ENCODE measurements at places on chromosomes 4 and X. TPM values are rescaled to one million over a fixed set of nuclear protein-coding genes. Genes with fewer than 3 reads are reported as not detected.

DNA sequence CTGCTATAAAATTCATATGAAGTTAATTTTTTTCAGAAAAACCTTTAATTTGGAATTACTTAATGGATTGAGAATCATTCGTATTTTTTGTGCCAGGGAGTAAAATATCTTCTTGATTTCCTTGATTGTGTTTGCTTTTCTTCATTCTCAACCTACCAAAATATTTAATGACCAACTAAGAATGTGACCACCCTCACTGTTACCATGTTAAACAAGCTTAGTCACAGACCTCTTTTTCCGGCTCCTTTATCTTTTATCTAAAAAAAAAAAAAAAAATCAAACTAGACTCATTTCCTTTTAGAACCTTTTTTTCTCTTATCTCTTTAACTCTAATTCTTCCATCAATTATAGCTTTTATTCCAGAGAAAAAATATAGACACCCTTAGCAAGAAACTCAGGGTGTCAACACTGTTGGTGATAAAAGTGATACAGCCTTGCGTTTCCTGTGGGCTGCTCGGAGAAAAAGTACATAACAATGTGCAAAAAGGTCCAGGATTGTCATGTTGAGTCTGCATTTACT is 20.6 kb upstream of the HPGDS start:
- no peak for DNase-seq

DNA sequence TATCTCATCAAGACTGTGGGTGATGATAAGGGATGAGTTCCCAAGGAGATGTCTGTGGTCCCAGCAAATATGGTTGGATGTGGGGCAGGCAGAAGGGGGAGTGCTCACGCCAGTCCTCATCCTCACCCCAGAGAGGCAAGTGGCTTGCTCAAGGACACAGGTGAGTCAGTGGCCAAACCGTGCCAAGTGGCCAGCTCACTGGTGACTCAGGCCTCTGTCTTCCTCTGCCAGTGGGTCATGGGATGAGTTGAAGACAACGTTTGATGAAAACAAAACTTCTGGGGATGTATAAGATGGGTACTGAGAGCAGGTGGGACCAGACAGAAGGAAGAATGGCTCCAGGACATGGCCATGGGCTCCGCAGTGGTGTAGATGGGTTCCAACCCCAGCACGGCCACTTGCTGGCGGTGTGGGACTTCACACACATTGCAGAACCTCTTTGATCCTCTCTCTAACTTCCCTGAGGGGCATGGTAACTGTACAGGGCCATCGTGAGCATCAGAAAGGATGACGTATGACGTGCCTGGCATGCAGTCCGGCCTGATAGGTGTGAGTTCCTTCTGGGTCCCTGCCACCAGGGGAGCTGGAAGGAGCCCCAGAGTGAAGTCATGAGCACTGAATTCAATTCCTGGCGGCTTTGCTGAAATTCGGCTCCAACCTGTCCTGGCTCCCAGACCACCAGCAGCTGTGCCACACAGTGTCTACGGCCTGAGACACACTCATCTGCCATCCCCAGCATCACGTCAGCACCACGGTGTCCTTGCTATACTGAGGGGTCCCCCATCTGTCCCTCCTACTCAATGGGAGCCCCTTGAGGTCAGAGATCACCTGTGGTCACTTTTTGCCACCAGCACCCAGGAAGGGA is 41.3 kb upstream of the GPR78 start:
- DNase-seq = peak; percentile 23

Gene ARR3
- not detected for total RNA-seq

Gene BMP2K
- 54.8 TPM for total RNA-seq

Gene GPRASP3
- total RNA-seq = 5.9 TPM
